ENCODE measurements at places on chromosomes 5 and 9.

- DNase-seq: no peak
Observed at GRCh38 chr9:122368642-122369041, 2.2 kb upstream of the PTGS1 start.

- DNase-seq: no peak
Observed at GRCh38 chr9:7055171-7055903, 297.6 kb downstream of the KDM4C start.

GRCh38 chr5:91007780-91008402 is 375.2 kb downstream of the ARRDC3 start:
- no peak for DNase-seq

DNA sequence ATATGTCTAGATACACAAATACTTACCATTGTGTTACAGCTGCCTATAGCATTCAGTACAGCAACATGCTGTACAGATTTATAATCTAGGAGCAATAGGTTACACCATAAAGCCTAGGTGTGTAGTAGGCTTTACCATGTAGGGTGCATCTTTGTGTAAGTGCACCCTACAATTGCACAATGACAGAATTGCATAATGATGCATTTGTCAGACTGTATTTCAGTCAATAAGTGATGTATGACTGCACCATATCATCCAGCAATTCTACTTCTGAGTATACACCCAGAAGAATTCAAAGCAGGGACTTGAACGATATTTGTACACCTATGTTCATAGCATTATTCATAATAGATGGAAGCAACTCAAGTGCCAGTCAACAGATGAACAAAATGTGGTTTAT is 100.4 kb upstream of the SLC44A1 start:
- no peak for DNase-seq

DNA sequence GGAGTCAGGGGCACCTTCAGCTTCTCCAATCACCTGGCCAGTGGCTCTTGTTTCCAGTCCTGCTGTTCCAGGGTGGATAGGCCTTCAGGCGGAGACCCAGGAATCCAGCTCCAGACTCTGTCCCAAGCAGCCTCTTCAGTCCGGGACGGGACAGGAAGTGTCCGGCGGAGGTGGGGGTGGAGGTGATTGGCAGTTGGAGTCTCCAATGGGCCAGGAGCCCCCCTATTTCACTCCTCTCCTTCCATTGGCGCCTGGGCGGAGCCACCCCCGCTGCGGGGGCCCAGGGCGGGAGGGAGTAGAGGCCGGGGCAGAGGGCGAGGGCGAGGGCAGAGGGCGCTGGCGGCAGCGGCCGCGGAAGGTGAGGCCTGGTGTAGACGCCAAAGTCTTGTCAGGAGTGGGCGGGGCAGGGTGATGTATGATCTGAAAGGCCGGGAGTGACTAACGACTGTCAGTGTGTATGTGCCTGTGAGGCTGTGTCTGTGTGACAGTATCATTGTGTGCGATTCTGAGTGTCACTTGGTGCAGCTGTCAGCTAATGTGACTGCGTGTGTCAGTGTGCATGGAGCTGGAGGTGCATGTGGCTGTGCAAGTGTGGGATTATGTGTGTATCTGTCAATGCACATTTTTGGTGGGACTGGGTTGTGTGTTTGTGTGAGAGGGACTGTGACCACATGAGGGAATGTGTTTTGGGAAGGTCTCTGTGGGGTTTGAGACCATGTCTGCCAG is at the start of gene IL11RA:
Gene IL11RA (plus strand): TSS at position 310 of the 726 bp plus-strand sequence. CDS start 3,033 bp downstream, outside the sequence.
- no peak for DNase-seq

DNA sequence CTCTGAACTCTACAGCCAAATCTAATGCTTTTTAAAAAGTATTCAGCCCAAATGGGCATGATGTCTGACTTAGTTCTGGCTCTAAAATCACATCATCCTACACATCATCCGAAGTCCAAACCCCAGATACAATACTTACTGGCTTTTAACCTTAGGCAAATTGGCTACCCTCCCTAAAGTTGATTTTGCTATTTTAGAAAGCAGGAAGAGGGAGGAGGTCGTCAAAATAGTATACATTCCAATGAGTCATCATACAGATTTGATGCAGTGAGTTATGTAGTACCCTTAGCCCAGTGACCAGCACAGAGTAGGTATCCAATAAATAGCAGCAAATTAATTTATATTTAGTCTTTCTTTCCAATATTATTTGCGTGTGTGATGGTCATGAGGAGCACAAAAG is 582.0 kb upstream of the TUSC1 start:
- no peak for DNase-seq

DNA sequence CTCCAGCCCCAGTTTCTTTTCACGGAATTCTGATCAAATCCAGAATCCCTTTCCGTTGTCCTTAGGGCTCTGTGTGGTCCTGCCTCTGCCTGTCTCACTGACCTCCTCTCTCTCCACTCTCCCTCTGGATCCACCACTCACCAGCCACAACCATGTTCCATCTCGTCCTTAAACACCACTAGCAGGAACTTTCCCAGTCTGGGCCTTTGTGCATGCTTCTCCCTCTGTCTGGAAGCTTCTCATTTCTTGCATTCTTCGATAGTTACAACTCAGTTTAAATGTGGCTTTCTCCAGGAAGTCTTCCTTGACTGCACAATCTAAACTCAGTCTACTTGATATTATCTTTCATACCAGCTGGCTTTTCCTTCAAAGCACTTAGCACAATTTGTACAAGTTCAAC is 117.7 kb upstream of the MSX2 start:
- DNase-seq: no peak

DNA sequence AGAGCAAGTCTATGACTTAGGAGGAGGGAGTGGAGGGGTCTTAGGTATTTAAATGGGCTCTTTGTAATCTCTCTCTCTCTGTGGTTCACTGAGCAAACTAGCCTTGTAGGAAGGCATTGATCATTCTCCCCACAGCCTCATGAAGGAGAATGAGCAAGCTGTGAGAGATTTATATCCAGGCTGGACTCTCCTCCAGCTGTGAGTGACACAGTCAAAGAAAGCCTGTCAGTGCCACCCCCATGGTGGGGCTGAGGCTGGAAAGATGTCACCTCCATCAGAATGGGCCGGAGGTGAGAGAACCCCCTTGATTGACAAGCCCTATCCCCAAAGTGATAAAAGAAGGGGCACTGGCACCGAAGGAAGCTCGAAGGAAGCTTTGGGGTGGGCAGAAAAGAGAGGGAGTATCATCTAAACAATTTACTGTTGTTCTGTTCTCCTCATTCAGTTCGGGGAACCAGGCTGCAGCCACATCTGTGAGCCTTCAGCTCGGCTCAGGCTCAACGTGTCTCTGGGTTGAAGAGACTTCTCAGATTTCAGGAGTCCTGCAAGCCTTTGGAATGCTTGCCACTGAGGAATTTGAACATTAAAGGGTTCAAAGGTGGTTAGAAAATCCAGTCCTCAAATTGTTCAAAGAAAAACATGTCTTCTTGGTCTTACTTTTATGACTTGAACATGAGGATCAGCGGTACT is 538.2 kb upstream of the ZNF462 start:
- DNase-seq: no peak

GRCh38 chr5:30401479-30402058 is 791.9 kb upstream of the CDH6 start:
- DNase-seq: no peak

DNA sequence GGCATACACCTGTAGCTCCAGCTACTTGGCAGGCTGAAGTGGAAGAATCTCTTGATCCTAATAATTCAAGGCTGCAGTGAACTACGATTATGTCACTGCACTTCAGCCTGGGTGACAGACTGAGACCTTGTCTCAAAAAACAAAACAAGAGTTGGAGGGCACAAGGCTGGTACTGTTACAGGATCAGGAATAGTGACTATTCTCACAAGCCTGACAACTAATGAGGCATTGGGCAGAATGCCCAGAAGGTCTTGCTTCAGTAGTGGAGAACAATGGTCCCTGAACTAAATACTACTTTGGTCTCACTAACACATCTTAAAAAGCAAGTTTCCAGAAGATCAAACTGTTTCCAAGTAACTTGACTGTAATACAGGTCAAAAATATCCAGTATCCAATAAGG is 182.9 kb upstream of the RFX3 start:
- DNase-seq: no peak

DNA sequence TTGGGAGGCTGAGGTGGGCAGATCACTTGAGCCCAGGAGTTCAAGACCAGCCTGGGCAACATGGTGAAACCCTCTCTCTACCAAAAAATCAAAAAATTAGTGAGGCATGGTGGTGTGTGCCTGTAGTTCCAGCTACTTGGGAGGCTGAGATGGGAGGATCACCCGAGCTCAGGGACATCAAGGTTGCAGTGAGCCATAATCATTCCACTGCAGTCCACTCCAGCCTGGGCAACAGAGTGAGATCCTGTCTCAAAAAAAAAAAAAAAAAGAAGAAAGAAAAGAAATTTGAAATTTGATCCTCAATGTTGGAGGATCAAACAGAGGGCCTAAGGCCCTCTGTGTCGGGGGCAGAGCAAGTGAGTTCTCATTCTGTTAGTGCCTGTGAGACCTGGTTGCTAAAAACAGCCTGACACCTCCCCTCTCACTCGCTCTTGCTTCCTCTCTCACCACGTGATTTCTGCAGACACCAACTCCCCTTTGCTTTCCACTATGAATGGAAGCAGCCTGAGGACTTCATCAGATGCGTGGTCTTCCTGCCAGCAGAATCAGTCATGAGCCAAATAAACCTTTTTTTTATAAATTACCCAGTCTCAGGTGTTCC is 8.4 kb upstream of the GOLPH3 start:
- DNase-seq: no peak

DNA sequence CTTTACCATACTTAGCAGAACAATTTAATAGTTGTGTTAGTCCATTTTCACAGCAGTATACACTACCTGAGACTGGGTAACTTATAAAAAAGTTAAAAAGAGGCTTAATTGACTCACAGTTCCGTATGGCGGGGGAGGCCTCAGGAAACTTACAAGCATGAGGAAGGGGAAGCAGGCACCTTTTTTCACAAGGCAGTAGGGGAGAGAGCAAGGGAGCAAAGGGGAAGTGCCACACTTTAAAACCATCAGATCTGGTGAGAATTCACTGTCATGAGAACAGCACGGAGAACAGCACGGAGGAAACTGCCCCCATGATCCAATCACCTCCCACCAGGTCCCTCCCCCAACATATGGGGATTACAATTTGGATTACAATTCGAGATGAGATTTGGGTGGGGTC is 269.9 kb downstream of the MTRR start:
- no peak for DNase-seq

- DNase-seq: no peak
Observed at GRCh38 chr5:171477101-171477500, 57.7 kb downstream of the FGF18 start.

DNA sequence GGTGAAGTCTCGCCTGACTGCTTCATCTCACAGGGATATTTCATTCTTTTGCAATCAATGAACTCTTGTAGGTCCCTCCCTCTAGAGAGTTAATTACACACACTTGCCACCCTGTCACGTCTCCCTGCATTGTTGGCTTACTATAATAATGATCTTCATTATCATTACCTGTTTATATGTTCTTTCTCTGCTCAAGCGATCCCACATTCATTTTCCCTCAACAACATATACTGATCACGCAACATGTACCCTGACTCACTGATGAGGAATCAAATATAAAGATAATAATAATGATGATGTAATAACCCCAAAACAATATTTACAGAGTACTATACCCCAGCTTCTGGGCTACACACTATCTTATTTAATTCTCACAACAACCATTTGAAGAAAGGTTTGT is 88.5 kb downstream of the FEM1C start:
- no peak for DNase-seq

DNA sequence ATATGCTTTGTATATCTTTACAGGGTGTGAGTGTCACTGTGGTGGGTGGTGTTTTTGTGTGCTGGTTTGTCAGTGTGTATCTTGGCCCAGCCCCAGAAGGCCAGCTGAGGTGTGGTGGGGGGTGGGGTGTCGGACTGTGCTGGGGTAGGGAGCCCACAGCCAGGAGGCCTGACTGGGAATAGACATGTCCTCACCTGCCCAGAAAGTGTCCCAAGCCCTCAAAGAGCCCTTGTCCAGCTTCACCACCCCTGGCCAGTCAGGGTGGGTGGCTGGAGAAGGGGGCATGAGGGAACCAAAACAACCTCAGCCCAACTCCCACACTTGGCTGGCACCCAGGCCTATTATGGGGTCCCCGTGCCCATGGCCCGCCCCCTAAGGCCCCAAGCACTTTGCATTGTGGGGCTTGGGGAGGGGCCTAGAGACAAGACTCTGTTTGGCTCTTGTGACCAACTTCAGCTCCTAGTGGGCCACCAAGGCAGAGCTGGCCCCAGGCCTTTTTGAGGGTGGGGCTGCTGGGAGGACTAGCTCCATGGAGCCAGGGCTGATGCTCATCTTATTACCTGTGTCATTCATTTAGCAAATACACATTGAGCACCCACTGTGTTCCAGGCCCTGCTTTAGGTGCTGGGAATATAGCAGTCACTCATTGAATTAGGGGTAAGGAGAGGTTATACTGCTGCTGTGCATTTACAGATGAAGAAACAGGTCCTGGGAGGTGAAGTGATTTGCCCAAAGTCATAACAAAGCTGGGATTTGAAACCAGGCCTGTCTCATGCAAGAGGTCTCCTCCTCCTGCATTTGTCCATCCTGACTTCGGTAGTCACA is 56.2 kb upstream of the PSD2 start:
- no peak for DNase-seq

GRCh38 chr5:125870256-125870655 is 553.0 kb upstream of the GRAMD2B start:
- no peak for DNase-seq

DNA sequence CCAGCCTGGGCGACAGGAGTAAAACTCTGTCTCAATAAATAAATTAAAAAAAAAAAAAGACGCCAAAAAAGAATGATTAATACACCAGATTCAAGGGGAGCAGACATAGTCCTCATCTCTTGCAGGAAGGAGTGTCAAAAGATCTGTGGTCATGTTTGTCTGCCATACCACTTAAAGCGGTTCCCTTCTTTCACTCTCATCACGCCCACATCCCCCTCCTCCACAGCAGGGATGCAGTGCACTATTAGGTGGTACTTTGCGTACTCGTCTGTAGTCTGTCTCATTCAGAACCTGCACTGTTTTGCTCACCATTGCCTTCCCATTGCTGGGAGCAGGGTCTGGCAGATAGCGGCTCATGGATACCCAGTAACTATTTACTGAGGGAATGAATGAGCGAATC is 11.2 kb downstream of the CDHR2 start:
- no peak for DNase-seq

DNA sequence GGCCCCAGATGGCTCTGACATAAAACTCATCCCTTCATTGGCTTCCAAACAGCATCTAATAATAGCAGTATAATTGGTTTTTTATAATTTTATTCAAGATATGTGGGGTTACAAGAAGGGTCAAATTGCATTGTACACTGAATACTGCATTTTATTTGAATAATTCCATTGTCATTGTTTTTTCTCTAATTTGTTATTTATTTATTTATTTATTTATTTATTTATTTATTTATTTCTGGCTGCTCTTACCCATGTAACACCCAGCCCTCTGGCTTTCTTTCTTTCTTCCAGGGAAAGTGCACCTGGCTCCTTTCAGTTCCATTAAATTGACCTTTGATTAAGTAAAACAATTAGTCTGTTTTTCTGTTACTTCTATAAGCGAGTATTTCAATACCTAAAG is 210.1 kb downstream of the CDH9 start:
- DNase-seq: no peak

GRCh38 chr5:139183502-139183901 is 14.7 kb downstream of the SIL1 start:
- no peak for DNase-seq
